ENCODE measurements at places on chromosomes 2 and 18. TPM values are rescaled to one million over a fixed set of nuclear protein-coding genes. Genes with fewer than 3 reads are reported as not detected.

GRCh38 chr2:39158351-39158750 lies 37.5 kb upstream of the SOS1 start:
- no peak for DNase-seq

DNA sequence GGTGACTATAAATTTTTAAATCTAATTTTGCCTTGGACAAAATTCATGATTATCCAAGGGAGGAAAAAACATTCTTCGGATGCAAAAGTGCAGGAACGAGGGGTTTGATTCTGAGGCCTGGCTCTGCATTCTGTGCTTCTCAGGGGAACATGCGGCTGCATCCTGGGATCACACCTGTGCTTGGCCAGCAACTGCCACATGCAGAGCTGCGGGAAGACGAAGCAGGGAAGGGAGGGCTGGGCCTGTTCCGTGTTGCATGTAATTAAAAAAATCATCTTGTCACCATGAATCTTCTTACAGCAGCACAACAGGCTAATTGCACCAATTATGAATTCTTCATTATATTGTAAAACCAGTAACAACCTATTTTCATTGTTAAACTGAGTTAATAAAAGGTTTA lies 158.0 kb upstream of the ALKAL2 start:
- DNase-seq: no peak

DNA sequence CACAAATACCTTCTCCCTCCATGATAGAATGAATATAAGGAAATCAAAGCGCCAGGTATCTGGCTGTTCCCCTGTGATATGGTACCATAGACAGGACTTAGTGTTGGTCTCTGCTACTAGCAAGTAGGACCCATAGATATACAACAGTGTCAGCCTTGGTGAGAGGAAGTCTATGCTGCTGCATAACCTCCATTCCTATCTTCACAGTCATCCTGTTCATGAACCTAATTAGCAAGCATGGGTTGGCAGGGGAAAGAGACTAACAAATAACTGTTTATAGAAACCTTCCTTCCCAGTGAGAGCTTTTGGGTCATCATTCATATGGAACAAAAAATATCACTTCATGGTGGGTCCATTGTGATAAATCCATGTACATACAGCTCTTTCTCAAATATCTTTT lies 188.9 kb upstream of the FAM98A start:
- no peak for DNase-seq

Gene TIGD1
- polyA plus RNA-seq: 11.0 TPM
